ENCODE measurements at places on chromosomes 6 and 20.

GRCh38 chr6:50353603-50354002 lies 303.9 kb upstream of the DEFB112 start:
- DNase-seq = no peak

DNA sequence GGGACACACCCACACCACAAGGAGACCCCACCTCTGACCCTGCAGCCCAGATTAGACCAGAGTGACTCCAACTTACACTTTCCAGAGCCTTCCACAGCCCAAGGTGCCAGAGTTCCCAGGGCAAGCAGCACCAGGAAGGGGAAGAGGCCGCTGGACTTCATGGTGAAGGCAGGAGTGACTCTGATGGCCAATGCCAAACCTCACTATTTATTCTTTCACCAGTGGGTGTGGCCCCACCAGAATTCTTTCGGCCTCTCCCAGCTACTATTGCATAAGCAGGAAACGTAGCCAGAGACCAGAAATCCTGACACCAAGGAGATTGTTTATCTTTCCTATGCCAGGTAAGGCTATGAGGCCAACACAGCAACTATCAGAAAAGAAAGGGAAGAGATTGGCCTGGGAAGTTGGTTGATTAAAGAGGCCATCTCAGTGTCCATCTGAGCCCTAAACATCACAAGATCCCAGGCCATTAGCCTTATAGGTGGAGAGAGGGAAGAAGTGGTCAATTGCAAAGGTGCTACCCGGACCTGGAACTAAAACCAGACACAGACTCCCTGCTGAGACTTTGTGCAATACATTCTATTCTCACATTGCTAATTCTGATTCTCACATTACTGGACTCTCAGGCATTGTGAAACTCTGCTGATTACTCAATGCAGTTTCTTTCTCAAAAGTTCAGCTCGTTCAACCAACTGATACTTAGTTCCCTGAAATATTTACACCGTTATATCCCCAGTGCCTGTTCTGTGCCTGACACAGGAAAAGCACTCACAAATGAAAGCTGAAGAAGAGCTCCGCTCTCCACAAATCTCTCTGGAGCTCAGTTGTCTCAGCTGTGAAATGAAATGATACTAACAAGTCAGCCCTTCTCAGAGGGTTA lies at the start of gene SLPI:
Gene SLPI, minus strand, starts transcription at position 182 of the 880 bp plus-strand sequence. Its CDS starts 21 bp downstream, at position 161.
- DNase-seq = no peak

DNA sequence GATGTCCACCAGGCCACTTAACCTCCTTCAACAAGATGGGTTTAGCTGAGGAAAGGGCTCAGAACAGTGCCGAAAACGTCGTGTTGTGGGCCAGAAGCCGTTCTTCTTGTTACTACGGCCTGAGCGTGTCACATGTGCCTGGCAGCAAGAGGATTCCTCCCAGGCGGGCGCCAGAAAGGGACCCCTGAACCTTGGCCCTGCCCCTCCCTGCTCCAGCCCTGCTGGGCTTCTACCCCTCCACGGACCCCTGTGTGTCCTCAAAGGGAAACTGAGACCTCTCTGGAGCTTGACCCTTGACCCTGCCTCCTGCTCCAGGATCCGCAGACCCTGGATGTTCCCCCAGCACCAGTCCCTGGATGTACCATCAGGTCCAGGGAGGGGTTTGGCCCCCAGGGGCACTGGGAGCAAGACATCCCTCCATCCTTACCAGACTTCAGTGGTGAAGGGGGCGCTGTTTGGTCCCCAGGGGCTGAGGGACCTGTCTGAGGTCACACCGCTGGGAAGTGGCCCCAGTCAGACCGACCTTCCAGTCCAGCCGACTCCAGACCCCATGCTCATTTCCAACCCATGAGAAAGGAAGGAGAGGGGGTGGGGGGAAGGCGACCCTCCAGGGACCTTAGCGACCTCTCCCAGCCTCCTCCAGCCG lies 10.1 kb downstream of the HRH3 start:
- DNase-seq = no peak

DNA sequence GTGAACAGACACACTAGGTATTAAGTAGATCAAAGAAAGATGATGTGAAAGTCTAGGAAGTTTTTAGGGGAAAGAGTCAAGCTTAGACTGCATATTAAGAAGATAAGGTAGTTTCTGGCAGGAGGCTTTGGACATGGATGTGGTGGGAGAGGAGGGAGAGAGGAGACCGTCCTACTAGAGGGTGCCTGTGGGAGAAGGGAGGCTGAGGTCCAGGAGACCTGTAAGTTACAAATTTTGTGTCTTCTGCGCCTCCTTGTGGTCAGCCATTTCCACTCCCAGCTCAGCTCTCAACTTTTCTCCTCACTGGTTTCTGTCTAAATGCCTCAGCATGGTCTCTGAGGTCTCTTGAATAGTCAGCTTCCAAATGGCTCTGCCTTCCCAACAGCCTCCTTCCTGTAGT lies 193.5 kb downstream of the UNC5CL start:
- DNase-seq = no peak

DNA sequence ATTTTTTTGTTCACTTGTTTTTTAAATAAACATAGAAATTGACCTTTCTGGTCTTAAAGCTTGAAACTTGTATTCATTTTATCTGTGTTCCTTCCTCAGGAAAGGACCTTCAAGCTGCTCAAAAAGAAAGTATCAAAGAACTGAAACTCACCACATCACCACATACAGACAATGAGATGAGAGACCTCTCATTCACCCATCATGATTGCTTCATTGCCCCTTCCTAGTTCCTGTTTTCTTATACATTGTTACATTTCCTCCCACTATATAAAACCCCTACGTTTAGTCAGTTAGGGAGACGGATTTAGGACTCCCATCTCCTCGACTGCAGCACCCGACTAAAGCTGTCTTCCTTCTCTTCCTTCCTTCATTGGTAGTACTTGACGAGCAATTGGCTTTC lies 180.5 kb upstream of the OPRM1 start:
- DNase-seq = no peak

- no peak for DNase-seq
Measured at GRCh38 chr20:5145365-5146098, 18.7 kb downstream of the CDS2 start.

- no peak for DNase-seq
Measured at GRCh38 chr20:9743871-9744270, 95.0 kb downstream of the PAK5 start.

DNA sequence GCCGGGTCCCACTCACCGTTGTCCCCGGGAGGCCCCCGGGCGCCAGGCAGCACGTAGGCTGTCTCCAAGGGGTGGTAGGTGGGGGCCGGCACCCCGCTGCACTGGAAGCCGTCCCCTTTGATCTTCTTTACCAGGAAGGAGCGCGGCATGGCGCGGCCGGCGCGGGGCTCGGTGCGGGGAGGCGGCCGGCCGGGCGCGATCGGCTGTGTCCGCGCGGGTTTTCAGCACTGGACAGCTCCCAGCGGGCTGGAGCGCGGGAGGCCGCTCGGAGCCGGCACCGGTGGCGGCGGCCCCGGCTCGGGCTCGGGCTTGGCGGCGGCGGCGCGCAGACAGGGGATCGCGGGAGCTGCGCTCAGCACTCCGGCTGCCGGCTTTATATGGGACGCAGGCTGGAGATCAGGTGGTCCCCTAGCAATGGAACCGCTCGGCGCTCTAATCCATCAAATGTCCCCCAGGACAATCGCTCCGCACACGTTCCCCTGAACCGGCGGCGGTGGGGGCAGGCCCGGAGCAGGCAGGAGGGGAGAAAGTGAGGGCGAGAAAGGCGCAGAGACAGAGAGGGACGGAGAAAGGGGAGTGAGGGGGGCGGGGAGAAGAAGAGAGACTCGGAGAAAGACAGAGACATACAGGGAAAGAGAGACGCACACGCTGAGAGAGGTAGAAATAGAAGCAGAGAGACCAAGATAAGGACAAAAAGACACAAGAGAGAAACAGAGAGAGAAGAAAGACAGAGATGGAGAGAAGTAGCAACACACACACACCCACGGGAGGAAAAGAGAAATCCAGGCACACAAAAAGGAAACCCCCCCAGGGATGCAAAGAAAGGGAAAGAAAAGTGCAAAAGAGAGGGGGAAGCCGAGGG lies at the start of gene SCRT2:
Gene SCRT2, minus strand, starts transcription at position 350 of the 862 bp plus-strand sequence. Its CDS starts 201 bp downstream, at position 149.
- DNase-seq = peak; percentile 60

DNA sequence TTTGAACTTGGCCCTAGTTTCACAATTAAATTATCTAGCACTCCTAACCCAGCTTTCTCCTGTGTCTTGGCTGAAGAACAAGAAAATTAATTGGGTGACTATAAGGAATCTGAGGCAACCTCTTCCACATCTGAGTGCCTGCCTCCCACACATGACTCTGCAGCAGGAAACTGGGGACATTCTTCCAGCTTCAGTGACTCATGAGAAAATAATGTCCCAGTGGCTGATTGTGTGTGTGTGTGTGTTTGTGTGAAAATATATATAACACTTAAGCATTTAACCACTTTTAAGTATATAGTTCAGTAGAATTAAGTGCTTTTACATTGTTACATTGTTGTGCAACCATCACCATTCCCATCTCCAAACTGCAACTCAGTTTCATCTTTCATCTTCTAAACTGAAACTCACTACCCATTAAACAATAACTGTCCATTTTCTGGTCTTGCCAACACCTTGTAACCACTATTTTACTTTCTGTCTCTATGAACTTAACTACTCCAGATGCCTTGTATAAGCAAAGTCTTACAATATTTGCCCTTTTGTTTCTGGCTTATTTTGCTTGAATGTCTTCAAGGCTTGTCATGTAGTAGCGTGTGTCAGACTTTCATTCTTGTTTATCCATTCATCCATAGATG lies 8.7 kb downstream of the TRIM38 start:
- no peak for DNase-seq

- DNase-seq = peak; percentile 43
Measured at GRCh38 chr20:63223121-63223825, 7.3 kb upstream of the YTHDF1 start.

DNA sequence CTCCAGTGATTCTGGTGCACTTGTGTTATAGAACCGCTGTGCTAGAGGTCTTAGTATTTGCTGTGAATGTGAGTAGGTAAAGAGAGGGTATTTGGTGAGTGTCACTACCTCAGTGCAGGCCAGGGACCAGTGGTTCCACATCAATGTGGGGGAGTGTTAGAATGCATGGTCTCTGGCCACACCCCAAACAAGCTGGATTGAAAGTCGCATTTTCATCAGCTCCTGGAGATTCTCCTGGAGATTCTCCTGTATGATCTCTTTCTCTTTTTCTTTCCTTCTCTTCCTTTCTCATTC lies 26.8 kb upstream of the BCAS1 start:
- no peak for DNase-seq

GRCh38 chr6:152499931-152500330 lies 137.2 kb downstream of the SYNE1 start:
- no peak for DNase-seq

GRCh38 chr6:169045486-169045885 lies 208.2 kb downstream of the THBS2 start:
- DNase-seq = no peak

DNA sequence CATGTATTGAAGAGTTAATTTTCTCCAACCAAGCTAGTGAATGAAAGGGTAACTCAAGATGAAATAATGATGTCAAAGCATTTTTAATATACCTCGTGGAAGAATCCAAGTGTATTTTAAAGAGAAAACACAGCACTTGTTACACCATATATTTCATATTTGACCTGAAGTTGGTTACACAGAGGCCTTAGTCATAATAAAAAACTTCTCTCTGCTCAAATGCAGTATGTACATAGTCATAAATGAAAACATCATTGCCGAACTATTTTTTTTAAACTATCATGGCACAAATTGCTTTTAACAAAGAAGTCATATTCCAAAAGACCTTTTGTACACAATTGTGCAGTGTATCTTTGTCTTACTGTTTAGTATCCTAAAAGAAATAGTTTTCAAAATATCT lies 43.0 kb downstream of the BACH2 start:
- no peak for DNase-seq

DNA sequence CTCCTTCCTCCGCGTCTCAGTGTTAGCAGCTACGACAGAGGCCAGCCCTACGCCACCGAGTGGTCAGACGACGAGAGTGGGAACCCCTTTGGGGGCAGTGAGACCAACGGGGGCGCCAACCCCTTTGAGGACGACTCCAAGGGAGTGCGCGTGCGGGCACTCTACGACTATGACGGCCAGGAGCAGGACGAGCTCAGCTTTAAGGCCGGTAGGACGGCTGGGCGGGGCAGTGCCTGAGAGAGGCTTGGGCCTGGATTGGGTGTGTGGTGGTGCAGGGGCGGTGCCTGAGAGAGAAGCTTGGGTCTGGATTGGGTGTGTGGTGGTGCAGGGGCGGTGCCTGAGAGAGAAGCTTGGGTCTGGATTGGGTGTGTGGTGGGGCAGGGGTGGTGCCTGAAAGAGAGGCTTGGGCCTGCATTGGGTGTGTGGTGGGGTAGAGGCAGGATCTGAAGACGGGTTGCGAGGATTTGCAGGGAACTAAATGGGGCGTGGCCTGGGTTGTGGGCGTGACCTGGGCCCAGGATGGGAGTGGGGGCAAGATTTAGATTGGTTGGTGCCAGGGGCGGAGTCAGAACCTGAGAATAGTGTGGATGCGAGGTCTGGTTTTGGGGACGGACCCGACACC lies 24.4 kb downstream of the SPDEF start:
- no peak for DNase-seq

DNA sequence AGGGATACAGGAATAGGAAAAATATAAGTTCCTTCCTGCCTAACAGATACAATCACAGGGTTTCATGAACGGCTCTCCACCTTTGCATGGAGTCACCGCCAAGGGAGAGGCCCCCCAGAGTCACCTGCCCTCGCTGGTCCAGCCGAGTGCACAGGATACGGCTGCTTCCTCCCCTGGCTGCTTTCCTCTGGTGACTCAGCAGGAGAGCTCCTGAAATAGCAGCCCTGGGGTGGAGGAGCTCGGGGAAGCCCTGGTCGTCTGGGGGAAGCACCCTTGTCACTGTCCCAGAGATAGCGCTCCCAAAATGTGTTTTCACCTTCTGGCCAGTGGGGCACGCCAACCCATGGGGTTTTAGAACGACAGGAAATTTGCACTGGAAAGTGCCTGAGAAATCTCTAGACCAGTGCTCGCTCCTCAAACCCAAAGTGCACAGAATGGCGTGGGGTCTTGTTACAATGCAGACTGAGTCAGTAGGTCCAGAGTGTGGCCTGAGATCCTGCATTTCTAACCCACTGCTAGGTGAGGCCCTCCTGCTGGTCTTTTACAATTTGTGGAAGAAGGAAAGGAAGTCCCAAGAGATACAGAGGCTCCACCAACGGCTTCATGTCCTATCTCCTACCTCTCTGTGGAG lies 35.9 kb upstream of the FAM50B start:
- DNase-seq = no peak

- DNase-seq = no peak
Measured at GRCh38 chr6:73704260-73704659, 8.3 kb downstream of the CD109 start.

- DNase-seq = no peak
Measured at GRCh38 chr20:14956538-14956937, 619.1 kb upstream of the FLRT3 start.

DNA sequence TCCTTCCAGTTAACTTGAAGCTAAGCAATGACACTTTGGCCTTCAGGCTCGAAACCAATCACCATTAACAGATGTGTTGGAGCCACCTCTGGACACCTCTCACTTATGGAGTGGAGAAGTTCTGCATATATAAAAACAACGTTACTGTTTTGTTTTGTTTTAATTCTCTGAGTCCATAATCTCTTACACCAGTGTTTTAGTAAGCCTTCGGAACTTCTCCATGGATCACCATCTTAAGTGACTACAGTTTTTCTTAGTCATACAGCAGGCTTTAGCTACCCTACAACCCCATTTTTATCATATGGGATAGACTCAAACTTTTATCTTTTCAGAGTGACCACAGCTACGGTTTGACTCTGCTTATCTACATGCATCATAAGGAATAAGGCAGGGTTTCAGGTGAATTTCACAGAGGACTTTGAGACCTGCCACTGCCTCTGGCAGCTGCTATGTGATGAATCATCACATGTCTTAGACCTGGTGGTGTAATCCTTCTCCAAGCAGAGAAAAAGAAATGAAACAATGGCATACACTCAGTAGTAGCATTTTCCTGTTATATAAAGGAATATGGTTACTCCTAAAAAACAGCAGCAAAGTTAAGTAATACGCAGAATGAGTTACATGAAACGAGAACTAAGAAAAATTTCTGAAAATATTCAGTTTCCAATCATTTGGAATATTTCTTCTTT lies 5.5 kb upstream of the HDDC2 start:
- no peak for DNase-seq

All from activated gamma-delta T cell treated with Interleukin-2 at 50 U/mL for 16 hours (primary cell).